ENCODE measurements at places on chromosomes 13 and 19.

DNA sequence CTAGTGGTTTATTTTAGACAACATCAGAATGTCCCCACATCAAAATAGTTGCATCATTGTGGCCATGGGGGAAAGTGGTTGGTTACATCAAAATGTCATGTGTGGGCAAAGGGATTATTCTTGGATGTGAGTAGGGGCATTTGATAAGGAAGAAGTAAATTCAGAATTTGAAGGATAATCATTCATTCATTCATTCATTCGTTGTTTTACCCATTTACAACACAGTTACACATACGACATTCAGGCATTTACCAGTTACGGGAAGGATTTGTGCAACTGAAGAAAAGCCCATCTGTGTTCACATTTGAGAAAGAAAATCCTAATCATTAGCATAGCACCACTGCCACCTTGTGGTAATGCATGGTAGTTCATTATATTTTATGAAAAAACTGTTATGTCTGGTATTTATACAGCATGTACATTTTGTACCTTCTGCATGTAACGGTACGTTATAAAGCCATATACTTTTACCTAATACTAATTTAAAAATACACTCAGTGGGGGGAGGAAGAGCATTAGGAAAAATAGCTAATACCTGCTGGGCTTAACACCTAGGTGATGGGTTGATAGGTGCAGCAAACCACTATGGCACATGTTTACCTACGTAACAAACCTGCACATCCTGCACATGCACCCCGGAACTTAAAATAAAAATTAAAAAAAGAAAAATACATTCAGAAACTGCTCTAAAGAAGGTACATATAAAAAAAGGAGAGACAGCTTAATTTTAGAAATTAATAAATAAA is 62.1 kb downstream of the DGKH start:
- no peak for DNase-seq

DNA sequence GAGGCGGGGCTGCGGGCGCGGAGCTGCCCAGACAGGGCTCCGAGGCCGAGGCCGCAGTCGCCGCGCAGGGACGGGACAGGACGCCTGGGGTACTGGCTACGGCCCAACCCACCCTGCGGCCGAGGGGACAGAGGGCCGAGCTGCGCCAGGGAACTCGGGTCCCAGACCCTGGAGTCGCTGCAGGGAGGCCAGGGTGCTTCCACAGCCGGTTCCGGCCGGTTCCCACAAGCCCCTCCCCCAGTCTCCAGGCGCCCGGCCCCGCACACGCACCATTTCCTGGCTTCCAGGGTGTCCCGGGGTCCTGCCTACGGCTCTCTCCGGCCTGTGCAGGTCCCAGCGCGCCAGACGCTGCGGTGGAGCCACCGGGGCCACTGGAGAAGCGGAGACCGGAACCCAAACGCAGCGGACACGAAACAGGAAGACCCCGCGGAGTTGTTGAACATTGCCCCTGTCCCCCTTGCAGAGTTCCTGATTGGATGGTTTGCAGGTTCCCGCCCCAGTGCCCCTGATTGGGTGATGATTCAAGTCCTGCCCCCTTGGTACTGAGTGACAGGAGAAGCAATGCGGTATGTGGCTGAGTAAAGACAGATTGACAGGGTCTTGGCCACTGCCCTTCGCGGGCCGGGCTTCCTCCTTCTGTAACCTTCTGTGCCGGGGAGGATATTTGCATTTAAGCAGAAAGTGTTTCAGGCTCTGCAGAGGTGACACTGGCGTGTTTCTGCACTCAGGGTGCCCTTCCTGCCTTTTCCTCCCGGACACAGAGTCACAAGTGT is at the start of gene ZNF564:
ZNF564 (minus strand) TSS at position 423 of the 773 bp plus-strand sequence; CDS start at position 273, 150 bp downstream.
- peak; percentile 99 for DNase-seq

DNA sequence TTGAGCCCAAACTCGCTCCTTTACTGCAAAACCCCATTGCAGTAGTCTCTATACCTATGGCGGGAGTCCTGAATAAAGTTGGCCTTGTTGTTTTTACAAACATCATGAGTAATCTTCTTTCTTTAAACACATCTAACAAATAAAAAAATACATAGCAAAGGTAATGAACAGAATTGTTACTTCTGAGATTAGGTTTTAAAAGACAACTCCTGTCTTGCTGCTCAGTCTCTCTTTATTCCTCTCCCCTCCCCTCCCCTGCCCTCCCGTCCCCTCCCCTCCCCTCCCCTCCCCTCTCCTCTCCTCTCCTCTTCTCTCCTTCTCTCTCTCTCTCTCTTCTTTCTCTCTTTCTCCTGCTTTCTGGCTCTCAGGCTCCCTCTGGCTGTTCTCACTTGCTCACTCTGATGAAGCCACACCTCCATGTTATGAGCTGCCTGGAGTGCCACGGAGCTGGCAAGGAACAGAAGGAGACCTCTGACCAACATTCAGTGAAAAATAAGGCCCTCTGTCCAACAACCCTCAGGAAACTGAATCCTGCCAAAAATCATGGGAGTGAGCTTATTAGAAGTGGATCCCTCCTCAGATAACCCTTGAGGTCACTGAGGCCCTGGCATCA is 300.7 kb upstream of the MIR17HG start:
- peak; percentile 62 for DNase-seq

DNA sequence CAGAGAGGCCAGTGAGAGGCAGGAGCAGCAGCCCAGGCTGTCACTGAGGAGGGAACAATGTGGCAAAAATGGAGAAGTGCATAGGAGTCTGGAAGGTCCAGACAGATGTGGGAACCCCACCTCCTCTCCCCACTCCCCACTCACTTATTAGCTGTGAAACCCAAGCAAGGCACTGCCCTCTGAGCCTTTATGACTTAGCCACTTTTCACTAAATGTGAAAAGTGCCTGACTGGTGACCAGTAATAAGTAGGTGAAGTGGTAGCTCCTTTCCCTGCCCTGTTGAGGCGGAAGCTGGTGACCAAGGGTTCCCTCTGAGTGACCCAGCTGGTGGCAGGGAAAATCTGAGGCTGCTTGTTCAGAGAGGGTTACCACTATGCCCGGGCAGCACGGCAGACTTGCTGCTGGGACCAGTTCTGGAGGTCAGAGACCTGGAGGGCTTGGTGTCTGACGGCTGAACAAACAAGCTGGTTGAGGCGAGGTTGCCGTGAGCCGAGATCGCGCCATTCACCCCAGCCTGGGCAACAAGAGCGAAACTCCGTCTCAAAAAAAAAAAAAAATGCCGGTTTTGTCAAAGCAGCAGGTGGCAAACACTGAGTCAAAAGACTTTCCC is 80.0 kb downstream of the ZNF429 start:
- no peak for DNase-seq

Data from endodermal cell (in vitro differentiated cells).